ENCODE measurements at places on chromosomes 12 and 14.

DNA sequence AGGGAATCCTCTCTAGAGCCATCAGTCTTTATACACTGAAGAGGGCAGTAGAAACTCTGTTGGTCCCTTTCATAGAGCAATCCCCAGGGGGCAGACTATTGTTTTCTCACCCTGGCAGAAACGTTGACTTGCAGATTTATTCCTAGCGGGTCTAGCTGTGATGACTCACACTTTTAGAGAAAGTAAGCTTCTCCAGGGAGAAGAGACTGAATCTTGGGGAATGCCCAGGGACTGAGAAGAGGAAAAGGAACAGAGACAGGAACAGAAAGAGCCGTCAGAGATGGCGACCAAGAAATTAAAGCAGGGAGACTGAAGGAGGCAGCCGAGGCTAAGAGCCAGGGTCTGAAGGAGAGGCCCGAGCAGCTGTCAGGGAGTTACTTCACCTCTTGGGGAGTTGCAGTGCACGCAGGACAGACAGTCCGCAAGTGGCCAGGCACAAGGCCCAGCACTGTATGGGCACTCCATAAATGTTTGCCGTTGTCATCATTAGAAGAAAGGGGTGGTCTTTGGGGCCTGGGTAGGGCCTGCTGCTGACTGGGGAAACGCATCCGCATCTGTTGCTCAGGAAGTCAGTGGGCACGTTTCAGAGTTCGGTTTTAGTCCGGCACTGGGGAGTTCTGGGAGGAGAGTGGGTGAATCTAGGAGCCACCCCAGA lies 13.0 kb downstream of the PLEKHG6 start:
- peak; percentile 78 for DNase-seq

- peak; percentile 65 for DNase-seq
Observed at GRCh38 chr12:69070319-69071090, 137.5 kb upstream of the CPM start.

DNA sequence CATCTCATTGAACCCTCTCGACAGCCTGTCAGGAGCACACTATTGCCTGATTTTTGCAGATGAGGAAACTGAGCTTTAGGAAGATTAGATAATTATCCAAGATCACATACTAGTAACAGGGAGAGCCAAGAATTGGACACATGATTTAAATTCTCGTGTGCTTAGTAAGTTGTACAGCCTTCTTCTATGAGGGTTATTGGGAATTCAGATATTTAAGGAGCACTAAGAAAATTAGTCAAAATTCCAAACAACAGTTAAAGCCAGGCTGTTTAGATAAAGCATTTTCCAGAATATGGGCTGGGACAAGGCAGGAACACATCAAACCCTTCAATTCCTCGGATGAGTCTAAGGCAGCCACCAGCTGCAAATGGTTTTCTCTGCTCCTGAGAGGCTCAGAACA lies 148.8 kb downstream of the TMEM30B start:
- DNase-seq = no peak

DNA sequence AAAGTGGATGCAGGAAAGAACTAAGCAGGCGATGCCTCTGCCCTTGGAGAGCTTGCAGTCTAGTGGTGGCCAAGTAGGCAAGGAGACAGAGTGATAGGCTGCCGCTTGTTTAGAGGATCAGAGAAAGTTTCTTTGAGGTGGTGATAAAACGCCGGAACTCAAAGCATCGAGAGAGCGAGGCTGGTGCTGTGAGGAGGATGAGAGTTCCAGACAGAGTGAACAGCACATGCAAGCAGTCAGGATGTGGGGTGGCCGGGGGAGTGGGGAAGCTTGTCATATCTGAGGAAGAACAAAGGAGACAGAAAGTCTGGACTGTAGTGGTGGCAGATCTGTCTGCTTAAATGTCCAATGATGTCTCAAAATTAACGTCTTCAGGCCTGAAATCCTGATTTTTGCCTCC lies 319.7 kb downstream of the SNAPC1 start:
- DNase-seq = no peak

- DNase-seq = peak; percentile 69
Observed at GRCh38 chr12:106910202-106910601, 45.5 kb upstream of the TMEM263 start.

GRCh38 chr12:78968226-78968625 lies 103.7 kb downstream of the SYT1 start:
- no peak for DNase-seq

- no peak for DNase-seq
Observed at GRCh38 chr12:31498424-31498823, 92.5 kb downstream of the DENND5B start.

DNA sequence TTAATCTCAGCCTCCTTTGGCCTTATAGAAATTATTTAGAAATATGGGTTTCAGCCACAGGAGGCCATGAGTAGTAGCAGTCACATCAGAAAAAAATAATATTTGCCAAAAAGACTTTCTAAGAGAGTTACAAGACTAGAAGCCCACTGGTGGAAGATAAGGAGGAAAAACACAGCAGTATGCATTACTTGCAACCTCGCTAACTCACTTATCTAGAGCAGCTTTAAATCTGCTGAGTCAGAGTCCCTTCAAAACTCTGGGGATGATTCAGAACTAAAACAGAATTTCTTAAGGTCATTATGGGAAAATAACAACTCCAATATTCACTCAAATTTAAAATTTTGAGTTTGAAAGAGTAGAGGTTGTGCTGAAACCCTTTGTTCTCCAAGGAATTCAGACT lies 6.2 kb downstream of the OR4K17 start:
- no peak for DNase-seq
